ENCODE measurements at places on chromosomes 1 and 21.

GRCh38 chr1:86067626-86068025 is 88.9 kb downstream of the COL24A1 start:
- H3K36me3 ChIP-seq: no peaks in the 10 kb centered on the region
- H3K27me3 ChIP-seq: no peaks in the 10 kb centered on the region
- no peak for DNase-seq
- no peaks in the 10 kb centered on the region for H3K4me1 ChIP-seq
- no peak overlapping the region for H3K27ac ChIP-seq
- no peak overlapping the region for H3K4me3 ChIP-seq

DNA sequence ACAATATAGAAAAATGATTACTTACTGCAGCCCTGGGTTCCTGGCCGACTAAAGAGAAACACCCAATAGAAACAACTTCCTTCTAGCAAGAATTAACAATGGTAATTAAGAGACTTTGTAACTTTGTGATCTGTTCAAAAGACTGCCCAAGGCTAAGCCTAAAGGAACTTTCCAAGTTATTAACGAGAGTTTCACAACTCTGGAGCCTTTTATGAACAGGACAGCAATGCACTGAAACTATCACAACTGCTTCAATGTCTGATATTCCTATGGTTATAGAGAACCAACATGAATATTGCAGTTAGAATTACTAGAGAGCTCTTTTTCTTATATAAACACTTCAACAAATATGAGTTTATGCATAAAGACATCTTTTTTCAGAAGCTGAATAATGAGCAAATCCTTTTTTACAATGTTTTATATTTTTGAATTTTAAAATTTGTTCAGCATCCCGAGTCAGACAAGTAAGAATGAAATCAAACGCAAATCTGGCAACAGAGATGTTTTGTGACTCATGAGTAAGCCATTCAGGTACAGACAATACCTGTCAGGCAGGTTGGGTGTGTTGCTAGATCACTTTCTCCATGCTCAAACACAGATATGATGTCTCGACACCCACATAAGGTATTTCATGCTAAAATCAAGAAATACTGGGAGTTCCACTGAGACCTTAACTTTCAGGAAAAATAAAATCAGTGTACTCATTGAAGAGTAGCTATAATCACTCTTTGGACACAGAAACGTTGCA is 22.2 kb upstream of the KCNJ15 start:
- no peak for DNase-seq
- H3K4me3 ChIP-seq: no peak overlapping the region
- H3K27me3 ChIP-seq: no peaks in the 10 kb centered on the region
- H3K4me1 ChIP-seq: no peaks in the 10 kb centered on the region
- H3K27ac ChIP-seq: no peak overlapping the region
- H3K36me3 ChIP-seq: no peaks in the 10 kb centered on the region

- no peaks in the 10 kb centered on the region for H3K36me3 ChIP-seq
- no peaks in the 10 kb centered on the region for H3K27me3 ChIP-seq
- no peaks in the 10 kb centered on the region for H3K4me1 ChIP-seq
- no peak overlapping the region for H3K27ac ChIP-seq
- H3K4me3 ChIP-seq: no peak overlapping the region
Observed at GRCh38 chr1:62362926-62363325, 43.7 kb upstream of the KANK4 start.

- H3K36me3 ChIP-seq: no peaks in the 10 kb centered on the region
- no peak overlapping the region for H3K4me3 ChIP-seq
- no peaks in the 10 kb centered on the region for H3K4me1 ChIP-seq
- no peaks in the 10 kb centered on the region for H3K27me3 ChIP-seq
- no peak overlapping the region for H3K27ac ChIP-seq
- no peak for DNase-seq
Observed at GRCh38 chr1:62823556-62823955, 39.6 kb downstream of the ATG4C start.

DNA sequence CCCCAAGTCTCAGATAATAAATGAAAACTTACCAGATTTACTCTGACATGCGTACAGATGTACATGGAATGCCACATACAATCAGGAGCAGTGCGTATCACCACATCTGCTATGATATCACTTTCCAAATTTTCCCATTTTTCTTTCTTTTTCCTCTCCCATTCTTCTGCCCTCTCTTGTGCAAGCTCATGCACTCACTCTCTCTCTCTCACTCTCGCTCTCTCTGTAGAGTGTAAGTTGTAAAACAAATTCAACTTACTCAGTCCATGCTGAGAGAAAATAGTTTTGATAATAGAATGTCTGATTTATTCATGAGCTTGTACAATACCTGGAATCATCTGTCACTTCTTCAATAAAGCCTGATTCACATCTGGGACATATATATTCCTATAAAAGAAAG is 35.3 kb downstream of the RNF115 start:
- H3K4me3 ChIP-seq: no peak overlapping the region
- peaks cover 1% of the 10 kb centered on the region for H3K4me1 ChIP-seq
- no peak overlapping the region for H3K27ac ChIP-seq
- DNase-seq: no peak

DNA sequence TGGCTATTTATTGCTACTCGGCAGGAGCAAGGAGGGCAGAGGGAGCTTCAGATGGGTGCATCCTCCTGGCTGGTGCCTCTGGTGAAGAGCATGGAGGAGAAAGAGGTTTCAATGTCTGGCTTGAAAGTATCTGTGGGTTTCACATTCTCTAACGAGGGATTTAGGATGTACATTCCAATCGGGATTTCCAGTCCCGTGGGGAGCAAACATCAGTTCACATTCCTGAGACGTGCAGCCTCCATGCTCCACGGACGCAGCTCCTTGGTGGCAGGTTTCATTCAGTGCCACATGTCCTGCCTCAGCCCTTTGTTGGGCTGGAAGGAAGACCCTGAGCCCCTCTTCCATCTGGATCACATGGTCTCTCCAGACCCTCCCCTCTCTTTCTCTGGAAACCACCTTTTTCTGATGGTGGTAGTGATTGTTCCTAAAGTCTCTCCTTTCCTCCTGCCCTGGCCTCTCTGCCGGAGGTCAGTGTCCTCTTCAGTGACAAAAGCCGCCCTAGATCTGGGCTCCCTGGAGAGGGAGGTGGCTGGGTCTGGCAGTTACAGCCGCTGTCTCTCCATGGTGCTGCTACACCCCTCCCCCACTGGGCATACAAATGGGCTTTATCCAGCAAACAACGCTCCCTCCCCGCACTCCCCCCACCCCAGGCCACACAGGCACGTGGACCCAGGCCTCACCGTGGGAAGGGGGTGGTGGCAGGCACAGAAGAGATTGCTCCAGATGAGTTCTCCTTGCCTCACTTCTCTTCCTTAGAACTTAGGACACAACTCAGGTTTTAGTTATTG is 826 bp upstream of the CA14 start:
- no peaks in the 10 kb centered on the region for H3K36me3 ChIP-seq
- H3K27me3 ChIP-seq: no peaks in the 10 kb centered on the region
- H3K4me1 ChIP-seq: peaks cover 4% of the 10 kb centered on the region
- no peak overlapping the region for H3K27ac ChIP-seq

DNA sequence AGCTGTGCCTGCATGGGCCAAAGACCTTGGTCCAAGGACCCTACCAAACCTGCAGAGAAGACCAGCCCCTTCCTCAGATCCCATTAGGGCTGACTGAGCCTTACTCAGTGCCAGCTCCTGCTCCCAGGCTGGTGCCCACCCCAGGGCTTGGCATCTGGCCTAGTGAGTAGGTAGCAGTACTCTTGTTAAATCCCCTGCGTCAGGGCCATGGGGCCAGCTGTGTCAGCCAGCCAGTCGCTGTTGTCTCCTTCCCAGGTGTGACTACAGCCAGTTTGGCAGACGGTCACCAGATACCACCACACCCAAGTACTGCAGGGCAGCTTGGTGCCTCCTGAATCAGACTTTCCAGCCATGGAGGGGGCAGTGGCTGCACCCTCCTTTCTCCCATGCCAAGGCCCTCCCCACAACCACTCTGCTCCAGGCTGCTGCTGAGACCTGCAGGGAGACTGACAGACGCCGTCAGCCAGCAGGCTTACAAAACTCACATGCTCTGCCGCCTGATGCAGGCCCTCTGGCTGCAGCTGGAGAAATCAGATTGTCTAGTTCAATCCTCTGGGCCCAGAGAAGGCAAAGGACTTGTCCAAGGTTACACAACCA is 3.0 kb downstream of the TENT5B start:
- no peak overlapping the region for H3K27ac ChIP-seq
- no peak overlapping the region for H3K4me3 ChIP-seq
- H3K4me1 ChIP-seq: peaks cover 5% of the 10 kb centered on the region
- no peaks in the 10 kb centered on the region for H3K36me3 ChIP-seq
- DNase-seq: no peak

DNA sequence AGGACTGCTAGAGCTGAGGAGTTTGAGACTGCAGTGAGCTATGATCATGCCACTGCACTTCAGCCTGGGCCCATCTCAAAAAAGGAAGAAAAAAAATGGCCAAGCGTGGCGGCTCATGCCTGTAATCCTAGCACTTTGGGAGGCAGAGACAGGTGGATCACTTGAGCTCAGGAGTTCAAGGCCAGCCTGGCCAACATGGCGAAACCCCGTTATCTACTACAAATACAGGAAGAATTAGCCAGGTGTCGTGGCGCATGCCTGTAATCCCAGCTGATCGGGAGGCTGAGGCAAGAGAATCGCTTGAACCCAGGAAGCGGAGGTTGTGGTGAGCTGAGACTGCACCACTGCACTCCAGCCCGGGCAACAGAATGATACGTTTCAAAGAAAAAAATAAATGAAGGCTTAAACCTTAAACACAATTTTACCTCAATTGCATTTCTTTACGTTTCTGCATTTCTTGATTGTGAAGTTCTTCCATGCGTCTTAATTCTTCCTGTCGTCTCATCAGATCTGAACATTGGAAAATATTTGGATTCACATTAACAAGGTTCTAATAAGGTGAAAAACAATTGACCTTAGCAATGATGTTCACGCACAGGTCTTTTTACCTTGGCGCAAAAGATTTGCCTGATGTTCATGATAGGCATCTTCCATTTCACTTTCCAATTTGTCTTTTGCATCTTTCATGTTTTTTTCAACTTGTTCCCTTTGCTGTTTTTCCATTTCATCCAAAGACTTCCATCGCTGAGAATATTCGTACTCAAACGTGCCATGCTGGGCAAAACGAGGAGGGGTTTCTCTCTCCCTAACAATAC is 4.2 kb downstream of the SFPQ start:
- H3K36me3 ChIP-seq: no peaks in the 10 kb centered on the region
- H3K27me3 ChIP-seq: no peaks in the 10 kb centered on the region
- no peak overlapping the region for H3K4me3 ChIP-seq
- H3K27ac ChIP-seq: no peak overlapping the region
- DNase-seq: no peak

DNA sequence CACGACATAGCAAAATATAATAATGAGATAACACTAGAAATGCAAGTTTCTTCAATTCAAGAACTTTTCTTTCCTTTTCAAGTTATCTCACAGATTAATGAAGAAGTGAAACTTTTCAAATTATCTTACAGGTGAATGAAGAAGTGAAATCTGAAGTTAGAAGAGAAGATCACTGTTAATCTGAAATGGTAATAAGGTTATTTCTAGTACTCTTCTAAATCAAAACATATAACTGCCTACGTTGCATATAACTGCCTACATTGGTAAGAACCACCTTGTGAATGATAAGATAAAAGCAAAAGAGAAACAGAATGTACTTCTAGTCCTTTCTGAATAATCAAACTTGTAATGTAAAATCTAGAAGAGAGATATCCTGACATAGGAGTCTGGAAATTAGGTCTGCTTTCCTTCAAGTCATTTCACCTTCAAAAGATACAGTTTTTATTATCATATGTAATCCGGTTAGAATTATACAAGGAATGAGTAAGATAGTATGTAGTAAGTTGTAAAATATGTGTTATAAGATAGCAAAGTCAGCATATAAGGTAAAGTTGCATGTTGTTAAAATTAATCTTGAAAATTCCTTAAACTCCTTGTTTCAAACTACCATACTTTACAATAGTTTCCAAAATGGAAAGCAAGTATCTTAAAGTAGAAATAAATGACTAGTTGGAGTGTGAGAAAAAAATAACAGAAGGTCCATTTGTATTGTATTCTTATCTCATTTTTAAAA is 522.4 kb upstream of the ZRANB2 start:
- H3K27ac ChIP-seq: no peak overlapping the region
- no peak overlapping the region for H3K4me3 ChIP-seq
- H3K36me3 ChIP-seq: no peaks in the 10 kb centered on the region
- H3K27me3 ChIP-seq: no peaks in the 10 kb centered on the region

DNA sequence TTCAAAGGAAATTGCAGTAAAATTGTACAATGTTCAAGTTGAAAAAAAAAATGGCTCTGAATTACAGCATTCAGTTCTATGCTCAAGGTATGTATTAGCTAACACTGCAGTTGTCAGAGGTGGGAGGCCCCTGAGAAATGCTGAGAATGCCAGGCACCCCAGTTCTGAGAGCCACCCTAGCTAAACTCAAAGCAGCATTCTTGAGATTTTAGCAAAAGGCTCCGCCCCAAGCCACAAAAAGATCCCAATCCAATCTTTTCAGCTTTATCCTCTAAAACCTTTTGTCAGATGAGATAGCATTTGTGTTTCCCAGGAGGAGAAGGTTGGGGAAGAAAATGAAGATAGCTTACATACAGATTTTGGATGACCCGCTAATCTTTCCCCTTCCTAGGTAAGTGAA is 68.8 kb downstream of the SMYD2 start:
- H3K36me3 ChIP-seq: no peaks in the 10 kb centered on the region
- H3K27ac ChIP-seq: no peak overlapping the region
- no peaks in the 10 kb centered on the region for H3K27me3 ChIP-seq
- DNase-seq: no peak

DNA sequence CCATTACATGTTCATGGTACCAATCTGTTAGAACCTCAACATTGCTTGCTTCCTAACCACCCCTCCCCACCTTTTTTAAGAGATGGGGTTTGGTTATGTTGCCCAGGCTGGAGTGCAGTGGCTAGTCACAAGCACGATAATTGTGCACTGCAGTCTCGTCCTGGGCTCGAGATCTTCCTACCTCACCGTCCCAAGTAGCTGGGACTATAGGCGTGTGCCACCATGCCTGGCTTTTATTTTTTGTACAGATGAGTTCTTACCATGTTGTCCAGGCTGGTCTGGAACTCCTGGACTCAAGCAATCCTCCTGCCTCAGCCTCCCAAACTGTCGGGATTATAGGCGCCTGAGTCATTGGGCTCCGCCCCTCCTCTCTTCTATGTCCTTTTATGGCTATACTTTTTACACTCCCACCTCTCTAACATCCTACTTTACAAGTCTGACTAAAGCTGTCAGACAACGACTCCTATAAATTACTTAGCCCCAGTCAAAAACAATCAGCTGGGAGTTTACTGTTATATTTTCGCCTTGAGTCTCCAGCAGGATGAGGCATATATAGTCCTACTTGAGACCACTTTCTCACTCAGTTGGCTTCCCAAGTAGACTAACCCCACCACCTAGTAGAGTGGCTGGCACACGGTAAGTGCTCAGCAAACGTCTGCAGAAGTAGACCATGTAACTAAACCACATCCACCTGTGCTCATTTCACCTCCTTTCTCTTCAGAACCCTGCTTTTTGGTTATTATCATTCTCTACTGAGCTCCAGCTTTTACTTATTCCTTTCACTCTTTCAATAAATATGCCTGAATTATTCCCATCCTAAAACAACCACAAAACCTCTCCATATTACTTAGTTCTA is 13.8 kb downstream of the ENSA start:
- H3K27me3 ChIP-seq: no peaks in the 10 kb centered on the region
- H3K4me1 ChIP-seq: peaks cover 7% of the 10 kb centered on the region
- no peak overlapping the region for H3K4me3 ChIP-seq
- no peak overlapping the region for H3K27ac ChIP-seq
- no peaks in the 10 kb centered on the region for H3K36me3 ChIP-seq
- no peak for DNase-seq

GRCh38 chr1:80278936-80279335 is 1272.4 kb upstream of the ADGRL4 start:
- H3K27me3 ChIP-seq: no peaks in the 10 kb centered on the region
- no peak overlapping the region for H3K4me3 ChIP-seq
- no peaks in the 10 kb centered on the region for H3K36me3 ChIP-seq
- H3K27ac ChIP-seq: no peak overlapping the region
- DNase-seq: no peak
